Adipocyte (in vitro differentiated cells): ENCODE measurements at places on chromosomes 5 and 9.

- no peak for DNase-seq
Observed at GRCh38 chr9:87535817-87536539, 38.3 kb downstream of the DAPK1 start.

- no peak for DNase-seq
Observed at GRCh38 chr9:87682085-87682484, 43.8 kb upstream of the CTSL start.

DNA sequence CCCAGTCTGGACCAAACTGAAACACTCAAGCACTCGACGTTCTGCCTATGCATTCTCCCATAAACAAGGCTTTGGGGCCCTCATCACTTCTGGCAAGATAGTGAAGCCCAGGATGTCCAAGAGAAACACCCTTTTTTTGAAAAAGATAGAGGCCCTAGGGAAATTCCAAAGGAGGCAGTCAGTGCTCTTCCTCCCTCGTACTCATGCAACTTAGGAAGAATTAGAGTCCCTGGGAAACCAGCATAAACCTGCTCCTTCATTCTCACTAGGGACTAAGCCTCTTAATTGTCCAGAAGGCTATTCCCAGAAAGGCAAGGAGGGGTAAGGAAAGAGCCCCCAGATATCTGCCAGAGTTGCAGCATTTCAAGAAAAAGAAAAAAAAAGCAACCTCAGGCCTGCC lies 7.8 kb upstream of the RUSC2 start:
- no peak for DNase-seq

DNA sequence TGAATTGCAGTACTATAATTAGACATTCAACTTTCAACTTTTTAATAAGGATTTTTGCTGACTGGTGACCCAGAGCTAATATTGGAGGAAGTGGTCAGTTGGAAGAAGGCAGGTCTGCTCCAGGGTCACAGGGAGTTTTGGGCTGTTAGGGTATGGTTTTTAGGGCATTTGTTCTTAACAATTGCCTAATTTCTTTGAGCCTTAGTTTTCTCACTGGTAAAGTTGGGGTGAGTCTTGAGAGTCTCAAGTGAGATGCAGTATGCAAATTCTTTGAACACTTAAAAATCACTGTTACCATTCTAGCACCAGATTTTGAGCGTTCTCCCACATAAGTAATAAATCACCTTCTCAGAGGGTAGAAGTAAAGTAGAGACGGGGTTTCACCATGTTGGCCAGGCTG lies 50.9 kb downstream of the RMI1 start:
- DNase-seq = no peak

GRCh38 chr9:134670851-134671281 lies 29.3 kb downstream of the COL5A1 start:
- no peak for DNase-seq

DNA sequence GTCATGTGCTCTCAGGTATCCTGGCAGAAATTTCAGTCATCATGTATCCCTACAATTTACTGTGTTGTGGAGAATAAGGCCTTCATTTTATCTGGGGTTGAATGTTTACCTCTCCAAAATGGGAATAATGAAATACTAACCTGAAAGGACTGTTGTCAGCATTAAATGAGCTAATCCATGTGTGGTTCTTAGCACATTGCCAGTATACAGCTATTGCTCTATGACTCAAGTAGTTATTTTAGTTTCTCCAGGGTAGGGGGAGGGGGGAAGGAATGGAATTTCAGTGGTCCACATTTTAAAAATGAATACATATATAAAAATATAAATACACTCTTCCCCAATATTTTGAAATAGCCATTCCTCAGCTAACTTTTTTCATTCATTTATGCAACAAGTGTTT lies 3.5 kb downstream of the PAM start:
- peak; percentile 44 for DNase-seq

- DNase-seq = no peak
Observed at GRCh38 chr9:110451726-110452125, 114.1 kb upstream of the TXNDC8 start.

- no peak for DNase-seq
Observed at GRCh38 chr9:133187561-133188005, 21.5 kb downstream of the OBP2B start.

DNA sequence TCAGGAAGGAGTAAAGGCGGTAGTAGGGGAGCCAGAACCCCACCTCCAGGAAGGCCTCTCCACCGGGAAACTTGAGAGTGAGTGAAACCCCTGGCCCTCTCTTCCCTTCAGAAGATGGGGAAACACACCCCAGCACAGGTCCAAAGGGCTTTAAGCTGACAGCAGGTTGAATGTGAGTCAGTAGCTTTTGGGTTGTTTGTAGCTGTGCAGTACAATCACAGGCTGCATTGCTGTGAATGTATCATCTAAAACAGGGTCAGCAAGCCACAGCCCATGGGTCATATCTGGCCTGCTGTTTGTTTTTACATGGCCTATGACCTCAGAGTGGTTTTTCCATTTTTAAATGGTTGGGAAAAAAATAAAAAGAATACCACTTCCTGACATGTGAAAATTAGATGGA lies 10.0 kb downstream of the OTULINL start:
- no peak for DNase-seq

DNA sequence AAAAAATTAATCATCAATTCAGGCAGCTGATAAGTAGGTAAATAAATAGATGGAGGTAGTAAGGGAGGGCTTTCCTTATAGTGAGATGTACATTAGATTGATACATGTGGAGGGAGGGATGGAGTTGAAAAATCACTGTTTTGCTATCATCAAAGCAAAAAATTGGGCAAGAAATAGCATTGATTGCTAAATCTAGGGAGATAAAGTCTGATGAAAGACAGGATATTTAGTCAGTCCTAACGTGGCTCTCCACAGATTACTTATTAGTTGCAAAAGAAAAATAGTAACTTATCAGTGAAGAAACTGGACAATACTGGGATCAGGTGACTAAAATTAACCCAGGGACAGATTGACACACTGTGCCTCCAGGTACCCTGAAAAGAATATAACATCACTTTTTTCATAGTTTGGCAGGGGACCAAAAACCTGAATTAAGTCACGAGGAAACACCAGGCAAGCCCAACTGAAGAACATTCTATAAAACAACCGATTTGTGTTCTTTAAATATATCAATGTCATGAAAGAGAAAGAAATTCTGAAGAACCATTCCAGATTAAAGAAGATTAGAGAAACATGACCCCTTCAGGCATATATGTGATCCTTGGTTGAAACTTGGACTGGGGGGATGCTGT lies 27.1 kb upstream of the GOLPH3 start:
- peak; percentile 58 for DNase-seq

DNA sequence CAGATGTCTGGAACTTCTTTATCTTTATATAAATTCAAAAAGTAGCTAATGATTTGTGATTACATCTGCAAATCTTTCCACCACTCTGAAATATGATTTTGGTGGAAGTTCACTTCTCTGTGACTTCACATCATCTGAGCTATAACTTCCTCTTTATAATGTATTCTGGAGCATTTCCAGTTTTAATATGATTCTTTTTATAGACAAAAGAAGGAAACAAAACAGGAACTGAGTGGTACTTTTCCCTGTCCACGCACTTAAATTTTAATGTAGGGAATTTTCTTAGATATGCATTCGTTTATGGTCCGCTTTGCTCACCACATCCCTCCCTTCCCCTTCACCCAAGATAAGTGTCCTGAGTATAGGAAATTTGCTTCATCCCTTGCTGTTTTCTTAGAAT lies 333.5 kb downstream of the CHSY3 start:
- DNase-seq = no peak

DNA sequence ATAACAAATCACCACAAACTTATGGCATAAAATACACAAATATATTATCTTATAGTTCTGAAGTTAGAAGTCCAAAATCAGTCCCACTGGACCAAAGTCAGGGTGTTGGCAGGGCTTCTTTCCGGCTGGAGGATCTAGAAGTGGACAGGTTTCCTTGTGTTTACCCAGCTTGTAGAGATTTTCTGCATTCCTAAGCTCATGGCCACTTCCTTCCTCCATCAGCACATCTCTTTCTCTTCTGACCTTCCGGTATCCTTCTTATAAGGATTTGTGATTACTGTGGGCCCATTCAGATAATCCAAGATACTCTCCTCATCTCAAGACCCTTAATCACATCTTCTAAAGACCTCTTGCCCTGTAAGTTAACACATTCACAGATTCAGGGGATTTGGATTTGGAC lies 97.6 kb downstream of the RAB3C start:
- no peak for DNase-seq

DNA sequence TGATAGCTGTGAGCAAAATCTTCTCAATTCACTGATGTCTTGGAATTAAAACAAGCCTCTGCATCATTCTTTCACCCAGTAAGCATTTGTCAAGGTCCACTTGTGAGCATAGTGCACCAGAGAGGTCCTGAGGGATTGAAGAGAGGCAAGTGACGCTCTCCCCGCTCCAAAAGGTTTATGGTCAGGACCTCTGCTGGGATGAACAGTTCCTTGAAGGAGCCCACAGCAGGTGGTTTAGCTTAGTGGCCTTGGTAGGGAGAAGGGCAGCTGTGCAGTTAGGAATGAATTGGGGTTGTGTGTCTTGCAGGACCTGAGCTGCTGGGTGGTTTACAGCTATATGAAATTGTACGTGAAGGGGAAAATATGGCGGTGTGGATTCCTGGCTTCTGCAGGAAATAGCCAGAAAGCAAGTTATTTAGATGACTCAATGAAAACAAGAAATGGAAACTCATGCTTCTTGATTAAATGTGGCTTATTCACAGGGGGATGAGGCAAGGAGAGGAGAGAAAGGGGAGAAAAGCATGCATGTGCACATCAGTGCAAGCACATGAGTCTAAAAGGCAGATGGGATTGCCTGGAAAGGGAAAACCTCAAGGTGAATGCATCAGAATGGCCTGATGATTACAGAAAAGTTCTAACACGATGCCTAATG lies 42.0 kb downstream of the SUB1 start:
- DNase-seq = no peak

- peak; percentile 86 for DNase-seq
Observed at GRCh38 chr9:130707225-130707976, 13.8 kb downstream of the EXOSC2 start.

DNA sequence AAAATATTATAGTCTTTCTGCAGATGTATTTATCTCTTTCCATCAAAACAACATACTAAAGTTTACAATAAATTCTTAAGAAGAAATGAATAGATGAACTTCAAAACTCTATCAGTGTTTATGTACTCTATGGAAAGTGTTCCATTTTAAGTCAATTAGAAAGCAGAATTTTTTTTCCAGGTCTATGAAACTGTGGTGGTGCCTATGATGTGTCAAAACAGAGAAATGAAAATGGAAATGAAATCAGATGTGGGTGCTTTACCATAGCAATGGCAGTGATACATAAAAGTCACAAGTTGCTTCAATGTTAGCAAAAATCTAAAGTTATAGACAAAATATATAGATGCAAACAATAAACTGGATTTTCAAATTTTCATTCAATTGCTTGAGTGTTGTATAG lies 97.3 kb downstream of the PTCH1 start:
- DNase-seq = no peak

DNA sequence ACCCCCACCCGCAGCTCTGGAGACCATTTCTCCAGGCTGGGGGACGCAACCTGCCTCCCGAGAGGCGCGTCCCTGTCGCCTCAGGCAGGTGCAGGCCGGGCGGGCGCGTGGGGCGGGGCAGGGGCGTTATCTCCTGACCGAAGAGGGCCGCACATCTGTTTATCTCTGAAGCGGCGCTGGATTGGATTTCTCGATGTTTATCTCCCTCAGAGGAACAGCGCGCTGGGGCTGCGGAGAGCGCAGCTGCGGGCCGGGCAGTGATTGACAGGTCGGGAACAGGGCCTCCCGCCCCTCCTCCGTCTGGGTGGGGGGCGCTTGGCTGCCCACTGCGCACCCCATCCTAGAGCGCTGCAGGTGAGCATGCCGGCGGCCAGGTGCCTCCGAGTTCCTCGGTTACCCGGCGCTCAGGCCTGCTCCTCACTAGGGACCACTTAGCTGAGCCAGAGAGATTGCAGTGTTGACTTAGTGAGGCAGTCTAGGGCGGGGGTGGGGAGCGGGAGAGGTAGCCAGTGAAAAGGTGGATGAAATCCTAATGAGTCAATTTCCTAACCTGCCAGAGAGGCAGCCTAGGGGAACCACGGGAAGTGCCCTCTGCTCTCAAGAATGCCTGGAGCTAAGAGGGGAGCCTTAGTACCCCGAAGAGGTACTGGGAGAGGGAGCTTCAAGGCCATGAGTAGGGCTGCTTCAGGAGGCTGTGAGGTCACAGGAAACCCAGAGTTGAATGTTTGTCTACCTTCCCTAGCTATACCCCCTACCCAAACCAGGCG lies 39.6 kb upstream of the TIFAB start:
- DNase-seq = no peak

- no peak for DNase-seq
Observed at GRCh38 chr5:126233256-126233655, 190.0 kb upstream of the GRAMD2B start.

DNA sequence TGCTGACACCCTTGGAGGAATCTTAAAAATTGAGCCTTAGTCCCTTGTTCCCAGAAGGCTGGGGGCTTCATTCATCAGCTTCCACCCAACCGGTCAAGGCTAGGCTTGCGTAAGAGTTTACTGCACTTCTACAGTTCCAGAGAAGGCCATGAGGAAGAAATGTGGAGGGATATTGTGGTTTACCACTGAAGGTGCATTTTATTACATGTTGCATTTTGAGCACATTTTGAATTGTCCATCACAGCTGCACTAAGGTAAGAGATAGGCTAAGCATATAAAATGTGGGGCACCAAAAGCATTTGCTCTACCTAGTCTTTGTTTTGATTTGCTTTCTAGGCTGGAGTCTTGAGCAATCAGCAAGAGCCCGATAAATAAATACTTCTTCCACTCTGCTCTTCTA lies 167.1 kb upstream of the PAPPA start:
- DNase-seq = peak; percentile 43

DNA sequence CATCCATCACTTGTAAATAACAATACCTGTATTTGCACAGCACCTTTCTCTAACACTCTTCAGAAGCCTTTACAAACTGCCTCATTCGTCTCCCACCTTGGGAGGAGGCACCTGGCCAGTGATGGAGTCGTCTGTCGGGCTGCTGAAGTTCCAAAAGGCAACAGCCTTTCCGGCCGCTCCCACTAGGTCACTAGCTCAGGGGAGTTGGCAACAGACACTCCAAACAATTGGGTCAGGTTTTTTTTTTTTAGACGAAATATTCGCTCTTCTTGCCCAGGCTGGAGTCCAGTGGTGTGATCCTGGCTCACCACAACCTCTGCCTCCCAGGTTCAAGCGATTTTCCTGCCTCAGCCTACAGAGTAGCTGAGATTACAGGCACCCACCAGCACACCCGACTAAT lies 4.0 kb downstream of the DAP start:
- no peak for DNase-seq

DNA sequence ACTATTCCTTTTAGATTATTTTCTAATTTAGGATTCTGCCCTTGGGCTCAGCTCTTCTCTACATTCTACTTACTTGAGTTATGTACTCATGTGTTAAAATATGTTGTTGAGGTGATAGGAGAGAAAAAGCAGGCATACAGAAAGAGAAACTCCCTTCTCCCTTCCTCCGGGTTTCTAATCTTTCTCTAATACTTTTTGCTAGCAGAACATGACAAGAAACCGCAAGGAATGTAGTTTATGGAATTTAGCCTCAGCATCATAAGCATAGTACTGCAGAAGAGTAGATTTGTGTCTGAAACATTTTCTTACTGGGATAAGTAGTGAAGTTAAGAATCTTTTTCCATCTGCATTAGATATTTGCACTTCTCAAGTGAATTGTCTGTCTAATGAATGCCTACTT lies 139.5 kb upstream of the CYLC2 start:
- DNase-seq = no peak

GRCh38 chr9:91146391-91147019 lies 215.2 kb downstream of the AUH start:
- DNase-seq = no peak
